ENCODE measurements at places on chromosomes 2 and 18.

GRCh38 chr2:181805228-181806038 is 86.1 kb upstream of the ITPRID2 start:
- DNase-seq, result no peak

DNA sequence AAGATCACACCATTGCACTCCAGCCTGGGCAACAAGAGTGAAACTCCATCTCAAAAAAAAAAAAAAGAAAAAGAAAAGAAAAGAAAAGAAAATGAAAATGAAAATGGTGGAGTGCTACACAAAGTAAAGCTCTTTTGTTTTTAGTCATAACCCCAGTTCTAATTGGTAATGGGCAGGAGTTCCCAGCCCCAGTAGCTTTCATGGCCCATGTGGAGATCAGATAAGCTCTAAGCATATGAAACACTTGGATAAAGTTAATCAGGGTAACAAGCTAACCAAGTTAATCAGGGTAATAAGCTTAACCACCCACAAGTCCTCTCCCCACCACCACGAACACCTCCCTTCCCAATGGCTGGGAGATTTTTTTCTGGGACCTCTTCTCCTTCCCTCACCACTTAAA is 240.8 kb downstream of the BCL11A start:
- no peak for DNase-seq

DNA sequence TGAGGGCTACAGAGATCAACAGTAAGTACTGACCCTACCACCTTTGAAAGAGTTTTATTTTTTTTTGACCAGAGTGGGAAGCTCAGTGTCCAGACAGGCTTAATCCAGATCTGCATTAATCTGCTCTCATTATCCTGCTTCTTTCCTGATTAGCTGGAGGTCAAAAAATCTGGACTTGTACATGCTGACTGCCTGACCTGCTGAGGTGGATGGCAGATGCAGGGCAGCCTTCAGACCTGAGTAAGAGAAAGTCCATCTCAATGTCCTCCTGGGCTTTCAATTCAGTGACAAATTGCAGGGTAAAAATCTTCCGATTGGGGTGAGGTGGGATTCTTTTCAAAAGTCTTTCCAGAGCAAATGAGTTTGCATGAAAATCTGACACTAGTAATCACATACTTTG is 998.8 kb upstream of the PIK3C3 start:
- no peak for DNase-seq

DNA sequence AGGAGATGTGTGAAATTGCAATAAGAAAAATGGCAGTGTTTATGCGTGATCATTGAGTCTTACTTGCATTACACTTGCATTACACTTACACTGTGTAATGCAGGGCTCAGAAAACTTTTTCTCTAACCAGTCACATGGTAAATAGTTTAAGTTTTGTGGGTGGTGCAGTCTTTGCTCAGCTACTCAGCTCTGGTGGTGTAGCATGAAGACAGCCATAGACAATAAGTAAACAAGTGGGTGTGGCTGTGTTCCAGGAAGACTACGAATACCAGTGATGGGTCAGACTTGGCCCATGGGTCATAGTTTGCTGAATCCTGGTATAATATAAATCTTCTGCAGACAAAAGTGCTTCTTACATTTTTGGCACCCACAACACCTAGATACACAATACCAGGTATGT is 115.6 kb upstream of the CYP1B1 start:
- no peak for DNase-seq

GRCh38 chr2:24394998-24395397 is 34.7 kb upstream of the ITSN2 start:
- DNase-seq, result no peak
